Gastrocnemius medialis (tissue), 4 donors: ENCODE measurements at places on chromosomes 7 and 10.
A peak's percentile ranks its signal among the peaks of the same experiment; 100 is the strongest.

GRCh38 chr10:117804470-117805011 is 242.2 kb downstream of the RAB11FIP2 start:
- no peak for DNase-seq

DNA sequence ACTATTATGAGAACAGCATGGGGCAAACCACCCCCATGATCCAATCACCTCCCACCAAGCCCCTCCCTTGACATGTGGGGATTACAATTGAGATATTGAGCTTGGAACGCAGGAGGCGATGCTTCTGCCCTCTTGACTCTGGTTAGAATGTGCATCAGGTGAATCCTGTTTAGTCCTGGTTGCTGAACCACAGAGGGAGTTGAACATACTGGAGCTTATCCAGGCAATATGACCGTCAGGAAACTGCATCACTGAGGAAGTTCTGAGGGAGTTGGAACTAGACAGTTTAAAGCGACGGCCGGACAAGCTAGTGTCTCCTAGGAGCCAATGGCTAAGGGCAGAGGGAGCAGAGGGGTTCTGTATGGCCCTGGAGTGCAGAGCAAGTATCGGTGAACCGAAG is 31.8 kb upstream of the GARS1 start:
- no peak for DNase-seq

DNA sequence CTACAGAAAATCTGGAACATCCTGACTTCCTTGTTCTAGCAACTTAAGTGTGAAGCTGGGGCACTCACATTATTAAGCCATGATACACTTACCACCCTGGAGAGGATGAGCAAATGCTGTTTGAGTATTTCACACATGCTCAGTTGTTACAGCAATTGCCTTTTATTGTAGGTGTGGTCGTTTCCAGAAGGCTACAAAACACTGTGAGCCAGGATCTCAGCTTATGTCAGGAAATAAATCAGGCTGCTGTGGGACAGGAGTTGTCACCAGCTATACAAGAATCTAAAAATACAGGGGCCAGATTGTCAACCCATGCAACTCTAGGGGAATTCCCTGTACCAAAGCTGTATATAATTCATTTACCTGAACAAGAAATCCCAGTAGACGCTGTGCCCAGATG is 273.3 kb upstream of the SP4 start:
- DNase-seq: no peak

- no peak for DNase-seq
Observed at GRCh38 chr10:110211465-110211843, 4.0 kb downstream of the MXI1 start.

DNA sequence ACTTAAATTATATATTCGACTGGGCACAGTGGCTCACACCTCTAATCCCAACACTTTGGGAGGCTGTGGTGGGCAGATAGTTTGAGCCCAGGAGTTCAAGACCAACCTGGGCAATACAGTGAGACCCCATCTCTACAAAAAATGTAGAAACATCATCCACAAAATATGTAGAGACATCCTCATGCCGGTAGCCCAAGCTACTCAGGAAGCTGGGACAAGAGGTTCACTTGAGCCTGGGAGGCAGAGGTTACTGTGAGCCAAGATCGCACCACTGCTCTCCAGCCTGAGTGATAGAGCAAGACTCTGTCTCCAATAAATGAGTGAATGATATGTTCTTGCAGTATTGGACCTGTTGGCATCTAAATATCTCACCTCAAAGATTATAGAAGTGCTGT is 22.6 kb upstream of the TNS3 start:
- no peak for DNase-seq

DNA sequence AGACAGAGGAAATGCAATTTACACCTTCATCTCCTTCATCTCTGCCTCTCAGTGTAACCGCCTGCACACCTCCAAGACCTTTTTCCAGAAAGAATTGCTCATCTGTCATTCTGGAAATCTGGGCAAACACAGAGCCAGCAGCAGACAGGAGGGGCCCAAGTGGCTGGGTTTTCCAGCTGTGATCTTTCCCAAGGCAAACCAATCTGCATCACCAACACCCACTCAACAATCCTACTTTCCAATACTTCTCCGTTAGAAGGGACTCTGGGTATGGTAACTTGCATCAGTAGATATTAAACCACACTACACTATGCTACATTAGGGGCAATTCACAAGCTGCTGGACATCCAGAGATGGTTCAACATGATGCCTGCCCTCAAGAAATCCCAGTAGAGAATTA is 781.8 kb upstream of the AUTS2 start:
- no peak for DNase-seq

DNA sequence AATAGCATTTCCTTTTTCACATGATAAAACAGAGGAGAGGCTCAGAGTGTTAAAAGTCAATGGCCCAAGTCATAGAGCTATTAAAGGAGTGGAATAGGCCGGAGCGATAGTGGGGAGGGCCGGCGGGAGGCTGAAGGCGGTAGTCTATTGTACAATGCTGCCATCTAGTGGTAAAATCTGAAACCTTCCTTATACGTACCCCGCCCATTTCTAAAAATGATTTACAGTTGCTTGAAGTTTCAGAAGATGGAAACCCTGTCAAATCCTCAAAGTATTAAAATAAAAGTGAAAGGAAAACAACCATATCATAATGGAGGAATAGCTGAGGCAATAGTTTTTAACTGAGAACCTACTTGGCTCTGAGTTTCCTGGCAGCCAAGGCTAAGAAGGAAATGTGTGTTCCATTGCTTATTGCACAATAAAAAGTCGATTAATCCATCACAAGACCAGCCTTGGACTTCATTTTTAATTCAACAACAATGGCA is 209.1 kb downstream of the CCSER2 start:
- no peak for DNase-seq

DNA sequence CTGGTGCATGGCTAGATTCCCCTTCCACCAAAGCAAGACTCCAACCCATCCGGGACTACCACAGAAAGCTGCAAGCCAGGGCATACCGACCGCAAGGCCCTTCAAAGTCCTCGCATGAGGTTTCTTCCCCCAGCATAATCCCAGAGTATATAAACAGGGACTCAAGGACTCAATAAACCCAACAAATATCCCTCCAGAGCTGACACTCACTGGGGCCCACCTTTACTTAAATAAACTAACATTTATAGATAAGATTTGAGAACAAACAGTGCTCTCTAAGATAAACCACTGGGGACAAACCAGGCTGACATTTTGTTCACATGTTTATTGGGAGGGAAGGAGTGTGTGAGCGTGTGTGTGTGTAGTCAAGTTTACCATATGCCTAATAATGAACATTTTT is 138.2 kb downstream of the ADAM12 start:
- DNase-seq: no peak

DNA sequence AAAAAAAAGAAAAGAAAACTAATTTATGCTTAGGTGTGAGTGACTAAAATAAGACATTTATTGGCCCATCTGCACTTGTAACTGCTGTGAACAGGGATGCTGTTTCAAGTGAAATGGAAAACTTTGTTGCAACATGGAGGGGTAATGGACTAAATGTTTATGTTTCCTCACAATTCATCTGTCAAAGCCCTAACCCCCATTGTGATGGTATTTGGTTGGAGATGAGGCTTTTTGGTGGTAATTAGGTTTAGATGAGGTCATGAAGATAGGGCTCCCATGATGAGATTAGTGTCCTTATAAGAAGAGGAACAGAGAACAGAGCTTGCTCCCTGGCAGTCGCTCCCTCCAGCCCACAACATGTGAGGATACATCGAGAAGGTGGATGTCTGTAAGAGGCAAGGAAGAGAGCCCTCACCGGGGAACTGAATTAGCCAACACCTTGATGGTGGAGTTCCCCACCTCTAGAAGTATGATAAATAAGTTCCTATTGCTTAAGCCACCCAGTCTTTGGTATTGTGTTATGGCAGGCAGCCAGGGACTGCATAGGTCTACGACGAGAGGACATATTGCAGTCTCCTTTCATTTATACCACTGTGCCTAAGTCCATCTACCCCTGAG is 28.6 kb upstream of the VCL start:
- DNase-seq: no peak

- DNase-seq: no peak
Observed at GRCh38 chr10:97466755-97467154, 20.8 kb downstream of the ZDHHC16 start.

GRCh38 chr10:71344993-71345480 is 26.0 kb downstream of the SLC29A3 start:
- DNase-seq: no peak

- no peak for DNase-seq
Observed at GRCh38 chr7:1777122-1777521, 107.0 kb downstream of the ELFN1 start.

- DNase-seq: no peak
Observed at GRCh38 chr10:112302335-112302734, 19.1 kb downstream of the TECTB start.

- no peak for DNase-seq
Observed at GRCh38 chr10:12974491-12975199, 26.9 kb downstream of the CCDC3 start.

DNA sequence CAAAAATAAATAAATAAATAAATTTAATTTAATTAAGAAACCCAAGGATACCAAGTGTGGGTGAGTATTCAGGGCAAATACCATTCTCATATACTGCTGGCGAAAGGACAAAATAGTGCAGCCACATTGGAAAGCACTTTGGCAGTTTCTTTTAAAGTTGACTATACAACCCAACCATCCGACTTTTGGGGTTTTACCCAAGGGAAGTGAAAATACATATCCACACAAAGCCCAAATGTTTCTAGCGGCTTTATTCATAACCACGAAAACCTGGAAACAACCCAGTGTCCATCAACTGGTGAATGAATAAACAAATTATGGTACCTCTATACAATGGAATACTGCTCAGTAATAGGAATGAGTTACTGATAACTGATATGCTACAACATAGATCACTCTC is 36.2 kb upstream of the OGDHL start:
- DNase-seq: no peak

DNA sequence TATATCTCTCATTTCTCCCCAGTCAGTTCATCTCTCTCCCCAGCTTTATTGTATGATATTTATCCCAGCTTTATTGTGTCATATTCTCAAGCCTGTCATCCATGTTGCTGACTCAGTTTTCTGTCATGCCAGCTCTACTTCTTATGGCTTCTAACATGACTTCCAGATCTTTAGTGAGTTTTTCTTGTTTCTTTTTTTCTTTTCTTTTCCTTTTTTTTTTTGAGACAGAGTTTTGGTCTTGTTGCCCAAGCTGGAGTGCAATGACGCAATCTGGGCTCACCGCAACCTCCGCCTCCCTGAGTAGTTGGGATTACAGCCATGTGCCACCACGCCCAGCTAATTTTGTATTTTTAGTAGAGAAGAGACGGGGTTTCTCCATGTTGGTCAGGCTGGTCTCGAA is 28.7 kb upstream of the CALU start:
- no peak for DNase-seq

GRCh38 chr10:123988694-123989093 is 97.1 kb upstream of the CPXM2 start:
- DNase-seq: no peak

- DNase-seq: peak; percentile 92
Observed at GRCh38 chr10:110918269-110918642, 724 bp downstream of the BBIP1 start.

DNA sequence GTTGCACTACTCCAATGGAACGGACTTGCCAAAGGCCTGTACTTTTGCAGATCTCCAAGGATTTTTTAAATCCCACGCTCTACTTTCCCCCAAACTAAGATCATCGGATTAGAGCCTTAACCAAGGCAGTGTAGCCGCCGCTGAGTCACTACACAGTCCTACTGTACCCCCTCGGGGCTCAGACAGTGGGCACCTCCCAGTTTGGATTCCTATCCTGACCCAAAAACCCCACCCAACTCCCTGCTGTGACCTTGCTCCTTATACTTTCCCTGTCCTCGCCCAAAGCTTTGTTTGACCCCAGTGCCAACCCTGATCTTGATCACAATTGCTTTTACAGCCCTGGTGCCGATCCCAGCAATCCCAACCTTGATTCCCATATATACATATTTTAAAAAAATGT is 17.5 kb upstream of the PLAU start:
- DNase-seq: no peak

- peak; percentile 47 for DNase-seq
Observed at GRCh38 chr10:72981882-72982529, 27.4 kb upstream of the PLA2G12B start.

DNA sequence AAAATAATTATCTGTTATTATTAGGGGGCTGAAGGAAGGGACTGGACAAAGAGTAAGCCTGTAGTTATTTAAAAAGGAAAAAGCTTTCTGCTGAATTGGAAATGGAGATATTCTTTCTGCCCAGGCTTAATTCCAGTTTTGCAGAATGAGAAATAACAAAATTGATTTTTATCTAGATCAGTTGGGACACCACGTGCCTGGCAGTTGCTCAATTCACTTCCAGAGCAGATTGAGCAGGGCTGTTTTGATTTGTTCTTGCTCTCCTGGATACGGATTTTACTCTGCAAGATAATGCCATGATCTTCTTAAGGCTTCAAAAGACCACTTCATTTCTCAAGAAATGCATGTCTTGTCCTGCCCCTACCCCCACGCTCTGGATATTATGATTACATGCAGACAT is 524.3 kb downstream of the TCERG1L start:
- DNase-seq: no peak

DNA sequence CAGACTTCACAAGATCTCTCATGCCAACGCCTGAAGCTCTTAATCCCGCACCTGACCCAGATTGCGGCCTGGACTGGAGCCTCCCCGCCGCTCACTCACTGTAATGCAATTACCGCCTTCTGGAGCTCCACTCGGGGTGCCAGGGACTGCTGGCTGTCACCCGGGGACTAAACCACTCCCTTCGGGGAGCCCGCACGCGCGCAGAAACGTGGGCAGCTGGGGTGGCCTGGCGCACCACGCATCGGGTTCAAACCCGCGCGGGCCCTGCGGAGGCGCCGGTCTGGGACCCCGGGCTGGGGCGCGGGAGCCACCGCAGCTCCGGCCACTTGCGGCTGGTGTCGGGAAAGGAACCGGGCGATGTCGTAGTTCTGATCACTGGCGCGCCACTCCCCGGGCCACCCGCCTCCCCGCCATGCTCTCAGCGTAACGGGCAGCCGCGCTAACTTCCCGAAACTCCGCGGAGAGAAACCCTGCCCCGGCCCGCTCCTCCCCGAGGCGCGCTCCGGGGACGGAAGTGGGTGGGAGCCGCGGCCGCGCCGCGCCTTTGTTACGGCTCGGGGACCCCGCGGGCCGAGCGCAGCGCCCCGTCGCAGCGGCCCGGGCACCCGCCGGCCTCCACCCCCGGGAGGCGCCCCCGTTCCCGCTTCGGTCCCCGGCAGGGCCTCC is 100.3 kb upstream of the SVIL start:
- DNase-seq: peak; percentile 69

DNA sequence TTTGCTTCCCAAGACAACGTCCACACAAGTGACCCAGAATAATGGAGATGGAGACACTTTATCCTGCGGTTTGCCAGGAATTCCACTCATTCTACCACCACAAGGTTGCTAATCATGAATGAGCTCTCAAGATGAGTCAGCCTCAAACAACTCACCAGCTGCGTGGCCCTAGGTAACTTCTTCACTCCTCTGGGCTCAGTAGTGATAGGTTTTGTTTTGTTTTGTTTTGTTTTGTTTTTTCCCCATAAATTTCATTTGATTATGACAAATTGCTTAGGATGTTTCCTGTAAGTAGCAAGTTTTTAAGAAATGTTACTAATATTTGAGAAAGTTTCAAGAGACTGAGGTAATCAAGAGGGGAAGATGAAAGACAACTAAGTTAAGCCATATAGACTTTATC is 286.8 kb downstream of the PARD3 start:
- DNase-seq: no peak

GRCh38 chr7:73717025-73717807 is 2.3 kb downstream of the STX1A start:
- no peak for DNase-seq

- DNase-seq: no peak
Observed at GRCh38 chr7:25720427-25720826, 431.6 kb upstream of the NFE2L3 start.

GRCh38 chr7:116824449-116824848 is 37.9 kb upstream of the CAPZA2 start:
- no peak for DNase-seq
